Hematopoietic multipotent progenitor cell treated with erythropoietin and hydrocortisone succinate and interleukin-3 and kit ligand, for 8 days (in vitro differentiated cells): ENCODE measurements at places on chromosomes 3 and 15.

- no peak for DNase-seq
Measured at GRCh38 chr15:55268176-55268695, 21.4 kb downstream of the RAB27A start.

- no peak for DNase-seq
Measured at GRCh38 chr3:99614768-99615167, 23.6 kb upstream of the COL8A1 start.

GRCh38 chr3:158649791-158650190 is 5.5 kb downstream of the GFM1 start:
- DNase-seq, result peak; percentile 42

DNA sequence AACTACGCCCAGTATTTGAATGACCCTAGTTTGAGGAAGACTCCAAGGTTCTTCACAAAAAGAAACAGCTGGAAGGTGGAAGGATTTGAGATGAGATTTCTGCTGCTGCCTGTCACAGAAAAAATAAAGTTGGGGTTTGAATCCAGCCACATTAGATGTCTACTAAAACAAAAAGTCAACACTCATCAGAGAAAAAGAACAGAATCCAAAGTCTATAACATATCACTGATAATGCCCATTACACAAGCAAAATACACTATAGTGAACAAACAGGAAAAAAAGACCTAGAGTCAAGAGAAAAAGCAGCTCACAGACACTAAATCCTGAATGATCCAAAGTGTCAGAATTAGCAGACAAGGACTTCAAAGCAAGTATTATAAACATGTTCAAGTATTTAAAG is 56.0 kb downstream of the RFX7 start:
- no peak for DNase-seq

DNA sequence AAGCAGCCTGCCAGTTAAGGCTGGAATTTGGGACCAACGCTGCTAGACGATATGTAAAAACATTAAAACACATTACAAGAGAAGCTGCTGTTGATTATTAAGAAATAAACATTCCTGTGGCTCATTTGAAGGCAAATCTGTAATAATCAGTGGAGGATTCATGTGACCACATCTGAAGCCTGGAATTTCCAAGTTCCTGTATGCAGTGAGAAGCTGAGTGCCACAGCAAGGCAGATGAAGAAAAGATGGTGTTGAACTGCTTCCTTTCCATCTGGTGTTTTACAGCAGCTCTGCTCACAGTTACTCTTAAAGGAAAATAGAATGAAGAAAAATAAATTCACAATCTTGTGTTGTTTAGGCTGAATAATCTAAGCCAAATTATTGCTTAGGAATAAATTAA is 139.3 kb upstream of the ROBO2 start:
- DNase-seq, result no peak

DNA sequence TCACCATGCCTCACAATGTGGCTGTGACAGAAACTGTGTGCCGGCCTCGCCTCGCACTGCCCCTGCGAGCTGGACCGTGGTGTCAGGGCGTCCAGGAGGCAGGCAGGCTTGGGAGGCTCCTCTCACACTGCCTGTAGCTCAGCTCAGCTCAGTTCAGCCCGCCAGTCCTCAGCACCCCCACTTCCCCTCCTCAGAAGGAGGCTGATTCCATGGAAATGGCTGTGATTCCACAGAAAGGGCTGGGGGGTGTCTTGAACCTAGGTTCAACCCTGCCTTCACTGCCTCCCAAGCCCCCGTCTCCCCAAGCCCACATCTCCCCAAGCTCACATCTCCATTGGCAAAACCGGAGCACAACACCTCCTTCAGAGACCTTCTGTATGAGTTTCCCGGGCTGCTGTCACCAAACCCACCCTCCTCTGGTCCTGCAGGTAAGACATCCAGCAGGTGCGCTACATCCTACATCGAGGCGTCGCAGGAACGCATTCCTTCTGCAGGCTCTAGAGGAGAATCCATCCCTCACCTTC is 94.0 kb downstream of the OCA2 start:
- DNase-seq, result no peak

DNA sequence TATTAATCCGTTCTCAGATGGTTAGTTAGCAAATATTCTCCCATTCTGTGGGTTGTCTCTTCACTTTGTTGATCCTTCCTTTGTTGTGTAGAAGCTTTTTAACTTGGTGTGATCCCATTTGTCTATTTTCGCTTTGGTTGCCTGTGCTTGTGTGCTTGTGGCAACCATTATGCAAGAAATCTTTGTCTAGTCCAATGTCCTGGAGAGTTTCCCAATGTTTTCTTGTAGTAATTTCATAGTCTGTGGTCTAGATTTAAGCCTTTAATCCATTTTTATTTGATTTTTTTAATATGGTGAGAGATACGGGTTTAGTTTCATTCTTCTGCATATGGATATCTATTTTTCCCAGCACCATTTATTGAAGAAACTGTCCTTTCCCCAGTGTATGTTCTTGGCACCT is 59.8 kb downstream of the RASA2 start:
- no peak for DNase-seq

DNA sequence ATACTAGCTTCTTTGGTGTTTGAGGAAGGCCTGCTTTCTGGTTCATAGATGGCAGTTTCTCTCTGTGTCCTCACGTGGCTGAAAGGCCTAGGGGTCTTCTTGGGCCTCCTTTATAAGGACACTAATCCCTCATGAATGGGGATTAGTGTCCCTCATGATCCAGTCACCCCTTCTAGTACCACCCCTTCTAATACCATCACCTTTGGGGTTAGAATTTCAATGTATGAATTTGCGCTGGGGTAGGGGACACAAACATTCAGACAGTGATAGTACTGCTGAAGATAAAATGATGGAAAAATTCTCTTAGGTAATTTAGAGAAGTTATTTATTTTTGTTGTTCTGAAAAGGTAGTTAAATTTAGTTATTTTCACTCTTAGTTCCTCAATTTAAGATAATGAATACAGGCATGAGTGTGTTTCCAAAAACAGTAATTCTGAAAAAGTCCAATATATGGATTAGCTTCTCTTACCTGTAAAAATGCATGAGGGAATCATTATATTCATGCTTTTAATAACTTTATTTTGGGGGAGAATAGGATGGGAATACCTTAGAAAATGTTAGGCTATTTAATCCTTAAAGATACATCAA is 103.6 kb downstream of the FNDC3B start:
- DNase-seq, result no peak

DNA sequence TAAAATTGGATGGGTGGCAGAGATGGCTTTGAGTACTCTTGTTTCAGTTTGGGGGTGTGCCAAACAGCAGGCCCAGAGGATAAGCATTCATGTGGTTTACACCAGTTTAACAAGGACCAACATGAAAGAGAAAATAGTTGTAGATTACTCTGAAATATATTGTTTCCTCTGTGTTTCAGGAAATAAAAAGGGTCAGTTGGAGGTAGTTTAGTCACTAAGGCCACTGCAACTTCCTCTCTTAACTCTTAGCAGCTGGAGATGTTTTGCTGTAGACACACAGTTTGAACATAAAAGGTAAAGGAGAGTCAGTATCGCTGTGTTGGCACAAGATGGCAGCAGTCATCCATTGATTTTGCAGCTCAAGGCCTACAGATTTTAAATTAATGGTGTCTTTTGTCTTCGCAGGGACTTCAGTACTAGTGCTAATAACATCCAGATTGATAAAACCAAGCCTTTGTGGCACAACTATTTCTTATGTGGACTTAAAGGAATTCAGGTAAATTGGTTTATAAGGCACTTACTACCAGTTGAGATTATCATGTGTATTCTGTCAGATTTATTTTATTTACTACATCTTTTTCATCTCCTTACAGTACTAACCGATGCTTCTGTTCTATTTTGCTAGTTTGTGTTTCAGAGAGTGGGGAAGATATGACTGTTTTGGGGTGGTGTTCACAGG is 65.5 kb downstream of the GALK2 start:
- peak; percentile 83 for DNase-seq

GRCh38 chr3:113516115-113516505 is 1.2 kb upstream of the SPICE1 start:
- DNase-seq, result peak; percentile 30

DNA sequence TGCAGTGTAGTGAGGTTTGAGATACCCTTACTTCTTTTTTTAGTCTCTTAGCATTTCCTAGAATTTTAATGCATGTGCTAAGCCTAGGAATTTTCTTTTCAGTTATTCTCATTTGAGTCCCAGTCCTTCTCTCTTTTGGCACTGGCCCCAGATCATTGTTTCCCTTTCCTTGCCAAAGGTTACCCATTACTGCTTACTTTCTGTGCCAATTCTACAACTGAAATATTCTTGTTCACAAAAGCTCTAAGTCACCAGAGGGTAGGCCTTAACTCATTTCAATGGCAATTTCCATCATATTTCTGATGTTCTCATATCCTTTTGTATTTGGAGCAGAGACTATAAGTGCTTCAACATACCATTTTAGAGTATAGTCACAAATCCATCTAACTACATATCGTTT is 199.6 kb upstream of the CBLB start:
- DNase-seq, result no peak

DNA sequence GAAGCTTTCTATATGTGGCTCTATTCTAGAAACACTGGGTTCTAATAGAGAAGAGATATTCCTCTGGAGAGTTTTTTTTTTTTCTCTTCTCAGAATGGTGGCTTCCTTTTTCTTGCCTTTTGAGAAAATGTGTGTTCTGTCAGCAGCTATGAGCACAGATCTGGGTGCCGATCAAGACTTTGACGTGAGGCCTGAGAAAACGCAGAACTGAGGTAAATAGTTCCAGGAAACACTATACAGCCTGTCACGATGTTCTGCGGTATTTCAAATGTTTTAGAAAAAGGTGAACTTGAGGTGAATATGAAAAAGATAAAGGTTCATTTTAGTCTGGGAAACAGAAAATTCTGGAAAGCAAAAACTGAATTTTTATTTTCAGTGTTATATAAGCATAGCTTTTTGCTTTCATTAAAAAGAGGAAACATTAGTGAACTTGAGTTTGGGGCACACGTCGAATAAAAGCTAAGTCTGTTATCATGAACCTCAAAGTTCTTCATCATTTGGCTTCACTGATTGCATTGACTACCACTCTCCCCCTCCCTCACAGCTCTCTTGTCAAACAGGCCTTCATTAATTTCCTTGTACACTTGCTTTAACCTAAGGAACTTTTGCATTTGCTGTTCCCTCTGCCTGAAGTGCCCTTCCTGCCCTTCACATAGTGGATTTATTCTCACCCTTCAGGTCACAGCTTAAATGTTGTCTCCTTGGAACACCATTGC is 265.1 kb downstream of the NFKBIZ start:
- no peak for DNase-seq

GRCh38 chr3:196274585-196274984 is 12.9 kb downstream of the PCYT1A start:
- DNase-seq, result peak; percentile 85

DNA sequence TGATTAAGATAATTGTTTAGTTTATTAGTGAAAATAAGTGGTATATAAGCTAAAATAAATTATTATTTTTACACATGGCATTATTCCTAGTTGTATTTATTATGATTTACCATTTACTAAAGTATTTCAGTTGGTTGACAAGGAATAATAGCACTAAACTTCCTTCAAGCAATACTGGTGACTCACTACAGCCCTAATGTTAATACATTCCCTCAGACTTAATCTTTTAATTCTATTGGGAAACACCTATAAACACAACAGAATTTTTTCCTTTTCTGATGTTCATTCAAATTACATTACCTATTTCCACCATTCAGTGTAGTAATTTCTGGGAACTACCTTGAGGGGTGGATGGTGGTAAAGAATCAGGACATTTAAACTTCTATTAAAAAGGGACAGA is 264.0 kb downstream of the TIGIT start:
- DNase-seq, result no peak

- no peak for DNase-seq
Measured at GRCh38 chr3:120824613-120825012, 82.1 kb downstream of the GTF2E1 start.

- no peak for DNase-seq
Measured at GRCh38 chr3:190718097-190718496, 144.4 kb downstream of the GMNC start.

DNA sequence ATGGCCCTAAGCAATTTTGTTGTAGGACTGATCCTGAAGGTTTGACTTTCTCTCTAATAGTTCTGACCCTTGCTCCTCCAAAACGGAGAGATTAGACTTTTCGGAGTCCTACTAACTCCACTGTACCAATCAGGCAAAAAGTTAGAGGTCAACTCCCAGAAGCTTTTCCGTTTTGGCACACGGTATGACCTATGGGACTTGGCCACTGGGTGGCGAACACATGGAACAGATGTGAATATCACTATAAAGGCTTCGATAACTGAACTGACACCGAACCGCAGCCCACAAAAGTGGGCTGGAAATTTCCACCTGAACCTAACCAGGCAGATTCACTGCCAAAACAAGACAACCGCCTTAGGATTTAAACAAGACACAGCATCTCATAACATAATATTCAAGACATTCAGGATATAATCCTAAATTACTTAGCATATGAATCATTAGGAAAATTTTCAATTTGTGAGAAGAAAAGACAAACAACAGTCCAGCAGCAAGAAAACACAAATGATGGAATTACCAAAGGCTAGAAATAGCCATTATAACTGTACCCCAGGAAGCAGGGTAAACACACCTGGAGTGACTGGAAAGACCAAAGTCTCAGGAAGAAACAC is 12.2 kb upstream of the TM2D3 start:
- peak; percentile 33 for DNase-seq

GRCh38 chr15:42163947-42164550 is 7.6 kb upstream of the PLA2G4F start:
- no peak for DNase-seq

- no peak for DNase-seq
Measured at GRCh38 chr3:113769551-113769950, 22.7 kb downstream of the ATP6V1A start.

DNA sequence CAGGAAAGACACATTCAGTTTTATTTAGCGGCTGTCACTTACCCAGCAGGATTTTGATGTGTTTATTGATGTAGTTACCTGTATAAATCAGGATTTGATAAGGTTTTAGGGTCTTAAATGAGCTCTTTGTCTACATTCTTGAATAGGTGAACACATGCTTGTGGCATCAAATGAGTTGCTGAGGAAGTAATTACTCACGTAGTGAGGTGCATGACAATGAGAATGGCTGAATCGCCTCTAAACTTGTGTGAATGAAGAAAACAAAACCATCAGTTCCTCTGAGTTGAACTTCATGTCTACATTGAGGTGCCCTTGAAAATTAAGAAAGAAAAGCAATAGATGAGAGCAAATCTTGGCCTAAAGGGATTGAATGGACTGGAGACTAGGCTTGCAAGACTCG is 245.6 kb upstream of the SATB1 start:
- DNase-seq, result no peak

- DNase-seq, result no peak
Measured at GRCh38 chr3:152754303-152754702, 80.6 kb upstream of the P2RY1 start.

- DNase-seq, result peak; percentile 11
Measured at GRCh38 chr3:27633224-27633545, 88.9 kb downstream of the EOMES start.

- DNase-seq, result no peak
Measured at GRCh38 chr3:23663661-23664186, 142.0 kb upstream of the UBE2E1 start.
